ENCODE measurements at places on chromosomes 6 and 20.
A peak's percentile ranks its signal among the peaks of the same experiment; 100 is the strongest.

DNA sequence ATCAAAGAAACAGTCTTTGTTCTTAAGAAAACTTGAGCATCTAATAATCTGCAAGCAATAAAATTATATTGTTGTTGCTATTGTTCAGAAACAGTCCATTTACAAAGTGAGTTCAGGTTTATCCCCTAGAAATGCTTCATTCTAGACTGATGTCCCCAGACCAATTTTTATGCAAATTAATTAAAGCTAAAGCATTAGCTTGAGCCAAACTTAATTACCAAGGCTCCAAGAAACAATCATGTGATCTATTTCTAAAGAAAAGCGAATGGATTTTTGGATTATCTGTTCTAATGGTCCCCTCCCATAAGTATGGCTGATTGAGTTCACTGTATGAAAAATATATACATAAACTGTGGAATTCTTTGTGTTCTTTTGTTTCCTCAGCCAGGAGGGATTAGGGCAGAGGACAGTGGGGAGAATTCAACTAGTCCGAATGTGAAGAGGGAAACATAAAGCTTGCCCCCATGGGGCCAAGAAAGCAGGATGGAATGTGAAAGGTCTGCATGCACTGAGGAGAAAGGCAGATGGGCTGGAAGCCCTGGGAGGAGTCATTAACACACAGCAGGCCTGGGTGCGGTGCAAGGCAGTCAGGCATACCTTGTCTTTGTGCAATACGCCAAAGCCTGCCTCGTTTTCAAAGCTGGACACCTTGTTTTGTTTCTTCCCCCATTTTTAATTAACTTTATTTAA, 597.1 kb downstream of the KIF16B start:
- DNase-seq = no peak

GRCh38 chr6:154239392-154239791, 117.2 kb downstream of the IPCEF1 start:
- DNase-seq = no peak

GRCh38 chr6:4946521-4946920, 57.3 kb downstream of the RPP40 start:
- no peak for DNase-seq

DNA sequence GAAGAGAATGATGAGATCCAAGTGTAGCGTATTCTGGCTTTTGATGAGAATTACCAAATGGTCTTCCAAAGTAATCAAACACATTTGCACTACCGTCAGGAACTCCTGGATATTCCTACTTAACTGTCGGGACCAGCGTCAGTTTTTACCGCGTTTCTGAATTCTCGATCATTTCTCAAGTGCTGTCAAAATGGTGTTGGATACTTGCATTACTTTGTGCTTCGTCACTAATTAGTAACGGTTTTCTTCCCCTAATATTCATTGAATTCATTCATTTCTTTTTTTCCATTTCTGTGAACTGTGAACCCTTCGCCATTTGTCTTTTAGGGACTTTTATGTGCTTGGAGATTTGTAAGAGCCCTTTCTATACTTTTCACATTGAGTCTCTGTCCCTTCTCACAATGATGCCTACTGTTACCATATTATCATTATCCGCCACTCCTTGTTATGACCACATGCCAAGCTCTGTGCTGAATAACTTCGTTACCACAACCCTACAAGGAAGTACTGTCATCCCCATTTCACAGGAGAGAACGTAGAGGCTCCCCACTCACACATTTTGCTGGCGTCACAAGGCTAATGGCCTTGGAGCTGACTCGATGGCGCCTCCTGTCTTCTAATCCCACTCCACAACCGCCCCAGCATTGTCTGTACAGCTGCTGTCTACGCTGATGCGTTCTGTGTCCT, 74.2 kb upstream of the QKI start:
- DNase-seq = no peak

- no peak for DNase-seq
Measured at GRCh38 chr6:53162606-53163005, 14.0 kb upstream of the GCM1 start.

- DNase-seq = peak; percentile 87
Measured at GRCh38 chr6:28982476-28983266, 22.4 kb downstream of the ZNF311 start.

DNA sequence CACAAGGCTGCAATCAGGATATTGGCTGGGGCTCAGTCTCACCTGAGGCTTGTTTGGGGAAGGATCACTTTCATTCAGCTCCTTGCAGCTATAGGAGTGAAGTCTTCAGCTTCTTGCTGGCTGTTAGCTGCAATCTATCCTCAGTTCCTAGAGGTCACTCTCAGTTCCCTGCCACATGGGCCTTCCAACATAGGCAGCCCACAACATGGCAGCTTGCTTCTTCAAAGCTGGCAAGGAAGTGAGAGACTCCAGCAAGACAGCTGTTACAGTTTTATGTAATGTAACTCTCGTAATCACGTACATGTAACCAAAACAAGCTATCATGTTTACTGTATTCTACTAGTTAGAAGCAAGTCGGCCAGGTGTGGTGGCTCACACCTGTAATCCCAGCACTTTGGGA, 226.9 kb downstream of the CDC5L start:
- no peak for DNase-seq

- DNase-seq = no peak
Measured at GRCh38 chr6:20841806-20842205, 307.5 kb downstream of the CDKAL1 start.

DNA sequence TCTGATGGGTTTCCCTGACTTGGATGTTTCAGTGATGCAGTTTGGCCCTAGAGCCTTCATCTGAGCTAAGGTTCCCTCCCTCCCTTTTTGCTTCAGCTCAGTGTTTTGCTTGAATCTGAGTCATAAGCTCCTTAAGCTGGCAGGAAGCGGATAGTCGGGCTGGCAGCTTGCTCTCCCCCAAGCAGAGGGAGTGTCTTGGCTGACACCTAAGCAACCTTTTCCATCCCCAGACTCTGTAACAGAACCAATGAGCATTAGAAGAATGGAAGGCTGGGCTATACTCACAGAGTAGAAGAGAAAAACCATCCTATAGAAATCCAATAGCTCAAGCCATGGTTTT, 98.3 kb downstream of the HAO1 start:
- DNase-seq = no peak

DNA sequence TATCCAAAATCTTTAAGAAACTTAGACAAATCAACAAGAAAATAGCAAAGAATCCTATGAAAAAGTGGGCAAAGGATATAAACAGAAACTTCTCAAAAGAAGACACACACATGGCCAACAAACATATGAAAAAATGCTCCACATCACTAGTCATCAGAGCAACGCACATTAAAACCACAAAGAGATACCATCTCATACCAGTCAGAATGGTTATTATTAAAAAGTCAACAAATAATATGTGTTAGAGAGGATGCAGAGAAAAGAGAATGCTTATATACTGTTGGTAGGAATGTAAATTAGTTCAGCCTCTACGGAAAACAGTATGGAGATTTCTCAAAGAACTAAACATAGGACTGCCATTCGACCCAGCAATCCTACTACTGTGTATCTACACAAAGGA, 212.0 kb upstream of the DTNBP1 start:
- DNase-seq = no peak

DNA sequence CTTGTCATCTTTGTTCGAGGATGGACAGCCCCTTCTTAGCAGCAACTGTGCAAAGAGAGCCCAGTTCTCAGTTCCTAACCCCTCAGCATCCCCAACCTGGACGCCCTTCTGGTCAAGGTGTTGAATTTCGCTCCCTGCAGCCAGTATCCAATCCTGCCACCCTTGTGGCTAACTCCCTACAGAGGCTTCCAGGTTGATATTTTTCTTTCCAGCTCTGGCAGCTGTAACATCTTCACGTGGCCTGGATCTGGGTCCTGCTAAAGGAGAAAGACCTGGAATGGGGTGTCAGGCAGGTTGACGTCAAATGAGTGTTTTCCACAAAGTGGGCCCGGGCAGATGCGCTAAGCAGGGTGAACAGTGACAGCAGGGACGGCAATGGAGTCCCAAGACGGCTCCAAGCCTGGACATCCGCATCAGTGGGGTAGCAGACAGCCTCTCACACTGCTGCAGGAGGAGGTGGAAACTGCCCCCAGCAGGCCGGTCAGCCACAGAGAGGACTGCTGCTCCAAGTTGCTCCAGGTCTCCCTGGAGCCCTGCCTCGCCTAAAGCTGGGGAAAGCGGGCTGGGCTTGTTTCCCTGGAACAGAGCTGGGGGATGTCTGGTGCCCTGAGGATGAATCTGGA, 1.0 kb upstream of the YTHDF1 start:
- no peak for DNase-seq

- DNase-seq = no peak
Measured at GRCh38 chr6:56246881-56247653, at the start of gene COL21A1. TSS of gene COL21A1 (minus strand) at chr6:56247580. CDS start at chr6:56182618, 64,962 bp downstream.
